ENCODE measurements at places on chromosomes 7 and 10.

DNA sequence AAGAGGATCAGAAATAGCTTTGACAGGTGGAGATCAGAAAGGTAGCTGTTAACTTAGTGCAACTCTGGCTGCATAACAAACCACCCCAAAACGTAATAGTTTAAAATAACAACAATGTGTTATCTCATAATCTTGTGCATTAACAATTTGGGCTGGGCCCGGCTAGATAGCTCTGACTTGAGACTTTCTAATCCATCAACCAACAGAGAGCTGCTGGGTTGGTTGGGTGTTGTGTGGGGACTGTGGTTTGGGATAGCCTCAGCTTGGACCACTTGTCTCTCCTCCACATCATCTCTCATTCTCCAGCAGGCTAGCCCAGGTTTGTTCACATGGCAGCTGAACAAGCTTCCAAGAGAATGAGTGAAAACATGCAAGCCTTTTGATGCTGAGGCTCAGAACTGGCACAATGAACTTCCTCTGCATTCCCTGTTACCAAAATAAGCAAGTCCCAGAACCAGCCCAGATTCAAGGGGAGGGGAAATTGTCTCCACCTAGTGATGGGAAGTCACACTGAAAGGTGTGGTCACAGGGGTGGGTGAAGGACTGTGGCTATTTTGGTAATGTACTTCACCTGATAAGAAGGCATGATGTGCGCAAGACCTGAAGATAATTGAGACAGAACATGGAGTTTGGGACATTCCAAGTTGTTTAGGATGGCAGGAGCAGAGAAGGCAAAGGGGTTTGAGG is 20.4 kb upstream of the ASAH2 start:
- DNase-seq: no peak

DNA sequence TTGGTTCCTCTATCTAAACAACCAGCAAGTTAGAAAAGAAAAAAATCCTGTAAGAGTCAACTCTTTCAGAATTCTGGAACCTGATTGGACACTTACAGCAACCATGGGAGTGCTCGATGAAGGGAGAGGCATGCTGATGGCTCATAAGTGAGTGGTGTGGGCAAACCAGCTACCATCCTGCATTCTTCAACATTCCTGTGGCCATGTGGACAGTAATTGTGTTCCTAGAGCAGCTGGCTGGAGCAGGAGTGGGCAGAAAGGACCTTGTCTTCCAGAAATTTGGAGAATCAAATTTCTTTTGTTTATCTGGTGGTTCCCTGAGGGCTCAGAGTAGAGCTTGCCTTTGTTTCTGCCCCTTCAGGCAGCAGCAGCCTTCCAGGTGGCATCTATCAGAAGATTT is 22.5 kb upstream of the MYL7 start:
- DNase-seq: no peak

- DNase-seq: no peak
Observed at GRCh38 chr10:86085686-86086085, 280.9 kb downstream of the GRID1 start.

GRCh38 chr7:6092953-6093354 is 61.8 kb downstream of the ANKRD61 start:
- no peak for DNase-seq

DNA sequence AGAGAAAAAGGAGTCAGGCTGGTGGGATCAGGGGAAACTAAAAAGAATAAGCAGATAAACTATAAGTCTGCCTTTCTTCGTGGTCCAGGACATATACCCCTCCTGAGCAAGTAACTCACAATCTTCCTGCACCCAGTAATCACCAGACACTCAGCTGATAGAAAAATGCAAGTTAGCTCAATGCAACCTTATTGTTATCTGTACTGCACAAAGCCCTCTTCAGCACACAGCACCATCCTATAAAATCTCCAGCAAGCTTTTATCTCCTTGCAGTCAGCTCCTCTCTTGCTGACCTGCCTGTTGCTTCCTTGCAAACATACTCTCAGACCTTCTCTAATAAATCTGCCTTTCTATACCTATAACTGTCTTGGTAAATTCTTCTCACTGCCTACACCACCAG is 6.7 kb downstream of the SLC37A3 start:
- no peak for DNase-seq

DNA sequence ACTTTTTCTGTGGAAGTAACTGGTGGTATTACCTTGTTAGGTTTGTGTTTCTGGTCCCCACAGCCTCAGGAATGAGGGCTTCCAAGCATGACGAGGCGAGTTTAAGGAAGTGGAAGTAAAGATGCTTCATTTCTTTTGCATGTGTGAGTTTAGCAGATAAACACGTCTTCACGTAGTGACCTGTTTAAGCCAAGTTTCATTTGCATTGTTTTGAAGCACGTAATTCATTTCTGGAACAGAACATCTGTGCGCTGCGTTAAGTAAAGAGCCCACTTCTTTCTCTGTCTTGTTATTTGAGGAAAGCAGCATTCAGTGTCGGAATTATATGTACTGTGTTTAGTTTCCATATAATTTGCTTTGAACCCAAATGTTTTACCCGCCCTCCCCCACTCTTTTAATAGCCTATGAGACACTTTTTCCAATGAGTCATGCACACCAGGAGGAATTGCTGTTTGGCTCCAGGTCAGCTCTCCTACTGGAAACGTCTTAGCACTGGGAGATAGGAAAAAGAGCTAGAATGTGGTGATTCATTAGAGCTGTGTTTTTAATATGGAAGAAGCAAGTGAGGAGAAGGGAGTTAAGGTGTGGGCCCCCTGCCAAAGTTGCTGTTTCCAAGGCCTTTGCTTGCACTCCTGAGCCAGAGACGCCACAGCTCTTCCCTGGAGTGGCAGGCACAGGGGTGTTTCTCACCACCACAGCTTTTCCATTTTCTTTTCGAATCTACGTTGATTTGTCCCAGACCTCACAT is 36.7 kb downstream of the BTBD16 start:
- DNase-seq: no peak

DNA sequence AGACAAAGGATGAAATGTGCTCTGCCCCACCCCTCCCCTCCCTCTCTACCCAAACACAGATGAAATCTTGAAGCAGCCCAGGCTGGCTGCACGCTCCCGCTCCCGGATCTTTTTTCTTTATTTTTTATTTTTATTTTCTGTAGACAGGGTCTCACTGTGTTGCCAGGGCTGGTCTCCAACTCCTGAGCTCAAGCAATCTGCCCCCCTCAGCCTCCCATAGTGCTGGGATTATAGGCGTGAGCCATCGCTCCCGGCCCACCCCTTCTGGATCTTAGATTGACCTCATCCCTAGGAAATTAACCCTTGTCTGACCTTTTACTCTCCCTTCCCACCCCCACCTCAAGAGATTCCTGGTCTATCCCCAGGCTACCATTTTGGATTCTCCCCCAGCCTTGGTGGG is 14.3 kb downstream of the TACR2 start:
- no peak for DNase-seq

GRCh38 chr10:100899171-100899570 is 13.6 kb upstream of the SLF2 start:
- DNase-seq: no peak

DNA sequence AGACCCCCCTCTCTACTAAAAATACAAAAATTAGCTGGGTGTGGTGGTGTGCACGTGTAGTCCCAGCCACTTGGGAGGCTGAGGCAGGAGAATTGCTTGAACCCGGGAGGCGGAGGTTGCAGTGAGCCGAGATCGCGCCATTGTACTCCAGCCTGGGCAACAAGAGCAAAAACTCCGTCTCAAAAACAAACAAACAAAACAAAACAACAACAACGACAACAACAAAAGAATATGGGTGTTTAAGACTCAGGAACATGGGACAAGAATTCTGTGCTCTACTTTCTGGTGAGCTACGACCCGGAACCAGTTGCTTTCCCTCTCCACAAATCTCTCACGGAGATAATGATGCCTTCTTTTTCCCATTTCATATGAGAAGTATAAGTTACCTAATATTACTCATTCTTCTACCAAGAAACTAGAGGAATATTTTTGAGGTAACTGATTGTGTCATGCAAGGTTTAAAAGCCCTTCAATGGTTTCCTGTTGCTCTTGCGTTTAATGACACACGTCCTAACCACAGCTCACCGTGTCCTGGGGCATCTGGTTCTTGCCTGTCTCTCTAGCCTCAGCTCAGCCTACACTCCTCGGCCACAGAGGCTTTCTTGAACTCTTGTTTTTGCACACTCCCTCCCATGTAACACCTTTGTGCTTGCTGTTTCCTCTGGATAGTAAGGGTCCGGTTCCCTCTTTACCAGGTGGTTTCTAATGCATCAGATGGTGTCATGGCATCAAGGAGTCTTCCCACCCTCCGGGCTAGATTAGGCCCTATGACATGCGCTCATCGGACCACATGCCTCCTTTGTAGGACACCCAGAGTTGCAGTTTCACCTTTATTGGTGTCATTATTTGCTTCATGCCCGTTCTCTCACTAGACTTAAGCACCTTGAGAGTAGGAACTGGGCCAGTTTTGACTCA is 67.5 kb downstream of the PFKFB3 start:
- DNase-seq: no peak
